ENCODE measurements at places on chromosomes 3 and 15.

GRCh38 chr3:69087030-69087791, 2.5 kb downstream of the ARL6IP5 start:
- DNase-seq, result no peak

DNA sequence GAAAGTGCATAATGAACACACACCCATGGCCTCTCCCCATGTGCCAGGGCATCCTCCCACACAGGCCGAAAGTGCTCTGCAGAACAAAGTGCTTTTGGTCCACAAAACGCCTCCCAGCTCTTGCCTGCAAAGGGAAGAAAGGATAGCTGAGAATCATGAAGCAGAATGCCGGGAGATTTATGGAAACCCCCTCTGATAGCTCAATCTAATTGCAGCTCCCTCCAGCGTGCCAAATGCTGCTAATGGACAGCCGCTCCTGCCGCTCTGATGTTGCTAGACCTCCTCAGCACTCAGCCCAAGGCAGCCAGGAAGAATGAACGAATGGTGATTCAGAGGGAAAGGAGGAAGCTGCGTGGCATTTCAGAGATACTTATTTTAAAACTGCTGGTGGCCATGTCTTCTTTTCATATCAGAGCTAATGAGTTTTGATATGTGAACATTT, 145.3 kb downstream of the TJP1 start:
- no peak for DNase-seq

- DNase-seq, result no peak
These were observed 203.9 kb downstream of the NR1D2 start for GRCh38 chr3:24149032-24149431.

DNA sequence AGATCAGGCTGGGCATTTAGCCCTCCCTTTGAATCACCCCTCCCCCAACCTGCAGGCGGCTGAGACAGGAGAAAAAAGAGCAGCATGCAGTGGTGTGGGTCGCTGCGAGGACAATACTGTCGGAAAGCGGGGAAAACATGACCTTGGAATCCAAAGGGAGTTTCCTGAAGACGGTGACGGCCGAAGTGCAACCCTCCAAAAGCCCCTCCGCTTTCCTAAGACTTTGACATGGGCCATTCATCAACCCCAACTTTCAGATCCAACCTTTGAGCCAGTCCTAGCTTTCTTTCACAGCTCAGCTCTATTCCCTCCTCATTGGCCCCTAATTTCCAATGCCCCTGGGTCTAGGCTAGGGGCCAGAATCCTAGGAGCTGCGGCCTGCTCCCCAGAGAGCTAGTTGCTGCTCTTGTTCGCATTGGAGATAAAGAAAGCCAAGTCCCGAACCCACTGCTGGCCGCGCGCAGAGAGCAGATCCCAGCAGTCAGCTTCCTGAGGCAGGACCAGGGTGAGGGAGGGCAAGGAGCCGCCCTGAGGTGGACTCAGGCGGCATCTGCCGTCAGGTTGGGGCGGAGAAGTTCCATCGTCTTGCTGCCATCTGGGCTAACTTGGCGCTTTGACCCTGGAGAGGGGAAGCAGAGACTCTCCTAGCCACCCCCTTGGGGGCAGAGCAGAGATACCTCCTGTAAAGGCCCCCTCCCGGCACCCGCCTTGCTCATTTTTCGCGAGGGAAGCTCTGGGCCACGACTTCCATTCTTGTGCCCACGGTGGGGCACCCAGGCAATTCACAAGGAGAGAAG, 914 bp downstream of the ZIC4 start:
- DNase-seq, result no peak

- DNase-seq, result no peak
These were observed 85.3 kb upstream of the TNFAIP8L3 start for GRCh38 chr15:51180011-51180410.

DNA sequence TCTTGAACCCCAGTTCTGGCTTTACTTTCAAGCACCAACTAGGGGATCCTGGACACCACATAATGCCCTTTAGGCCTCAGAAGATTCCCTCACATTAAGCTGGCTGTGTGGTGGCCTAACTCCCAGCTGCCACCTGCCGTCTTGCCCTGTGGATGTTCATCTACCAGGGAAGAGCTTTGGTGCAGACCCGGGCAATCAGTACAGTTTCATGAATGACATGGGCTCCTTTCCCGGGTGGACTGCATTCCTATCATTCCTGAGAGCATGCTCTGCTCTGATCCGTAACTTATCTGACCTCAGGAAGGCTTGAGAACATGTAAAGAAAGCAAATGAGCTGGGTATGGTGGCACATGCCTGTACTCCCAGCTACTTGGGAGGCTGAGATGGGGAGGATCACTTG, 50.0 kb upstream of the GSK3B start:
- no peak for DNase-seq

DNA sequence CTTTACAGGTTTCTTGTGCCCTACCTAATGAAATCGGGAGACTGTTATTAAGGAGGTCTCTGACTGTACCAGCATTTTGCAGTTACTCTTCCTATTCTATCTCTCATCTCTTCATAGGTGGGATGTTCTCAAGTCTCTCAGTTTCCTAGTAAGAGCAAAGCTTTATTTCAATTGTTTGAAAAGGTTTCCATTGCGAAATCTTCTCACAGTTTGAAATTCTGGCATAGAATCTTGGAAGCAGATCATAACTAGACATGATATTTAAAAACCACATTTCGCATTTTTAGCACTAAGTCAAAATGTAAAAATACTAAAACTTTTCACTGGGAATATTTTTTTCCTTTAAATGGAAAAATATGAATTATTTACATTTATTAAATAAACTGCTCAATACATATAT, 1311.4 kb downstream of the ROBO2 start:
- DNase-seq, result no peak

GRCh38 chr3:135927155-135927554, 38.4 kb upstream of the PPP2R3A start:
- no peak for DNase-seq

GRCh38 chr3:72721683-72722381, 126.4 kb downstream of the SHQ1 start:
- no peak for DNase-seq

DNA sequence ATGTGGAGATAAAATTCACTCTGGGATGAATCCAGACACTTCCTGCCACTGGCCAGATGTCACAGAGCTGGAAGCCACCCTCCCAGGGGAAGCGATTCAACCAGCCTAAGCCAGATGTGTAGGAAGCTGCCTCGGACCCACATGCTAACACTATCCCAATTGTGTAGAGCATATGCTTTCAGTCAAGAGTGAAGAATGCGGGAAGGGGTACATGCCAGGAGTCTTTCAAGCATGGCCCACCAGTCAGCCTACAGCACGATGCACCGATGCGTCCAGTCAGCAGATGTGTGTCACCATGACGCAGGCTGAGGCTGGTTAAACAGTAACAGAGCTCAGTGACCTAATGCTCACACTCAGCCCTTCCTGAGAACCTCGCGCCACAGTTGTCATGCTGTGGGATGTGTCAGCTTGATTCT, 38.8 kb upstream of the BNC1 start:
- no peak for DNase-seq

DNA sequence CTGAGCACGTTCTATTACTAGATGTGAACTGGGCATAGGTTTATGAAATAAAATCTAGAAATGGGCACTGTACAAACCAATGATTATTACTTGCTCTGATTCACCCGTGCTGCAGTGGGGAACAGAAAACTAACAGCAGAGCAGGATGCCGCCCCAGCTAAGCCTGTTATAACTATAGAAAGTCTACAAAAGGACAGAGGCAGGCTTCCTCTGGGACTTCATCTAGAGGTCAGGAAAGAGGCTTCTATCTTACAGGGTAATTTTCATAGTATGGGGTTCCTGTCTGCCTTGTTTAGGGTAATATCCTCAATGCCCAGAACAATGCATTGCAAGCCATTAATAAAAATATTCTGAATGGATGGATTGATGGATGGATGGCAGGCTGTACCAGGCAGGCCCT, 177.0 kb upstream of the TBL1XR1 start:
- DNase-seq, result no peak

- DNase-seq, result no peak
These were observed 24.7 kb downstream of the TNFAIP8L3 start for GRCh38 chr15:51069983-51070382.

GRCh38 chr3:48187579-48188265, 495 bp downstream of the CDC25A start:
- DNase-seq, result peak; percentile 8

GRCh38 chr15:32870240-32871033, 152.6 kb downstream of the GREM1 start:
- DNase-seq, result no peak

Data from activated T-helper 1 cell treated with Interleukin-2 at 50 U/mL for 16 hours (primary cell).